ENCODE measurements at places on chromosomes 1 and 21. TPM values are rescaled to one million over a fixed set of nuclear protein-coding genes. Genes with fewer than 3 reads are reported as not detected.

GUCA2B gene
- not detected for total RNA-seq

DNA sequence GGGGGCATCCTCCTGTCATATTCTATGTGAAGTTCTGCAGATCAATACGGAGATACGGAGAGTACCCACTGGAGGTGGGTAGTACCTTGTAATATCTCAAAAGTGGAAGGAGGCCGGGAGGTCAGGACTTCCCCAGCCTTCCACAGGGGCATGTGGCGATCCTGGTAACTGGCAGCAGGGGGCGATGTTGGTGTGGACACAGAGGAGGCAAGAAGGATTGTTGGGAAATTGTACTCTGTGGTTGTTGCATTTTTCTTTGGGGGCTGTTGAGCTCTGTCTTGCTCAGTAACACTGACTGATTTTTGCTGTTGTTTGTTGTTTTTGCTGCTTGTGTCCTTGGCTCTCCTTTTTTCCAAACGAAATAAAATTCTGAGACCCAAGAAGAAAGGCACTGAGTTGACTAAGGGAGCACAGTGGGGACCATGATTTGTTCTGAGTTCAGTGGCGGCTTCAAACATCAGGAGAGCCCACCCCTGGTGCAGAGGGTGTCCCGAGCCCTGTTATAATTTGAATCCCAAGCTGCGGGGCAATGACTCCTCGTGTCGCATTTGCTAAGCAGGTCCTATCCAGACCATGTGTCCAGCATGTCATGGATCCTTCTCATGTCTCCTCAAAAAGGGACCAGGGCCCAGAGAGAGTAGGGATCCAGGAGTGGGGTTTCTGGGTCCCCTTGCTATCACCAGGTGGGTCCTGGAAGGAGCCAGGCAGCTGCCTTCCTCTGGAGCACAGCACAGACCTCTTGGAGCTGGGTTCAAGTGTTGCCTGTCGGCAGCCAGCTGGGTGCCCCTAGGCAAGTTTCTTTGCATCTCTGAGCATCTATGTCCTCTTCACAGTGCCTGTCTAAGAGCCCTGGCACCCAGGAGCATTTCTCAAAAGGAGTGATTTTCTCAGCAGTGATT is 22.8 kb downstream of the LHX4 start:
- DNase-seq: peak; percentile 80

- DNase-seq: no peak
Observed at GRCh38 chr1:109243860-109244552, 5.3 kb upstream of the CELSR2 start.

GRCh38 chr1:153553096-153553495 is 4.0 kb upstream of the S100A3 start:
- no peak for DNase-seq

- DNase-seq: no peak
Observed at GRCh38 chr21:45623436-45623835, 20.1 kb upstream of the PCBP3 start.

DNA sequence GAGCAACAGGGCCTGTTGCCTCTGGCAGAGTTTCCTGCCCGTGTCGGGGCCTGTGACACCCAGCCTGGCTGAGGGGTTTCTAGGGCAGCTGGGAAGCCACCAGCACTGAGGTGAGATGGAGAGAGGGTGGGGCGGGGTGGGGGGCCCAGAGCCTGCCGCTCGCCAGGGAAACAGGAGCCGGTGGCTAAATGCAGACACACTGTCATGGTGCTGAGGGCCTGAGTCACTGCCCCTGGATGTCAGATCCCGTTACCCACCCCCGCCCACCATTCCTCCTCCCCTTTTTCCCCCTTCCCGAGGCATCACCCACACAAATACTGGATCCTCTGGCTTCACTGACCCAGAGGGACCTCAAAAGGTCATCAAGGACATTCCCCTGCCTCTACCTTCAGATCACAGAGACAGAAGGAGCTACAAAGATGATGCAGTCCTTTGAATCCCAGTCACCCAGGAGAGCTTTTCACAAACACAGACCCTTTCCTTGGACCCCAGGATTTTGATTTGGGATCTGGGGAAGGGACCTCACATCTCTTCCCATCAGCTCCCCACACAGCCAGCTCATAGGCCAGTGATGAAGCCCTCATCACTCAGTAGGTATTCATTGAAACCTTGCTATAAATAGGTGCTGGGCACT is 1.9 kb upstream of the HSPB7 start:
- no peak for DNase-seq
